ENCODE measurements at places on chromosomes 12 and 14. TPM values are rescaled to one million over a fixed set of nuclear protein-coding genes. Genes with fewer than 3 reads are reported as not detected.

DNA sequence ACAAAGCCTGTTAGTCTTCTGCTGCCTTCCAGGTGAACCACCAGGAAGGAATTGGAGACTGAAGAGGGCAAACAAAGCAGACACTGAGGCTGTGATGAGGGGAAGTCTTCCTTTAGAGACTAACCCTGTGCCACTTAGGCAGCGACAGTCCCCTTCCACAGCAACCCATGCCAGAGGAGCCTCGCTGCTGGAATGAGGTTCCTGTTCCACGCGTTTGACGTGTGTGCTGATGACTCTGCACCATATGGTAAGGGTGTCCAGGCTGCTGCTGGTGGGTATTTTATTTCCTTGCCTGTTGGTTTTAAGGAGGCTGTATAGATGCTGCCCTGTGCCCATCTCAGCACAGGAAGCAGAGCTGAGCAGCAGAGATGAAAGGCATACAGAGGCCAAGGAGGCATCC lies 361.9 kb upstream of the FKBP4 start:
- H3K4me3 ChIP-seq = no peak overlapping the region
- no peaks in the 10 kb centered on the region for H3K27me3 ChIP-seq
- no peak for DNase-seq
- H3K27ac ChIP-seq = no peak overlapping the region
- H3K36me3 ChIP-seq = no peaks in the 10 kb centered on the region
- no peaks in the 10 kb centered on the region for H3K4me1 ChIP-seq

GRCh38 chr14:49971156-49972130 lies 78.6 kb downstream of the ARF6 start:
- H3K27ac ChIP-seq = peak overlapping the region; percentile 97
- no peaks in the 10 kb centered on the region for H3K27me3 ChIP-seq
- peaks cover 36% of the 10 kb centered on the region for H3K4me1 ChIP-seq
- no peaks in the 10 kb centered on the region for H3K36me3 ChIP-seq

DNA sequence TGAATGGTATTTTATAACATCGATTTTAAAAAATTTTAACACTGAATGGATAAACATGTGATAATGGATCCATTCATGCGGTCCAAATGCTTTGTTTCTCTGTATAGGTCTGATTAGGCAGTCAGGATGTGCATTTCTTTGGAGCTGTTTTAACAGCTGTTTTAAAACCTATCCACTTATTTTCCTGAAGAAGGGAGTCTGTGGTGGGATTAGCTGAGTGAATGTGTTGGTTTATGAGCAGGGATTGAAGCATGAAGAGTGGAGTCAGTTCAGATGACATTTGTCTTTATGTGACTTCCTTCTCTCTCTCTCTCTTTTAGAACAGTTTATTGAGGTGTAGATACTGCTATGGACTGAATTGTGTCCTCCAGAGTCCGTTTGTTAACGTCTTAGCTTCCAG lies 37.7 kb downstream of the GLT8D2 start:
- no peaks in the 10 kb centered on the region for H3K27me3 ChIP-seq
- DNase-seq = no peak
- H3K27ac ChIP-seq = no peak overlapping the region
- H3K4me3 ChIP-seq = no peak overlapping the region
- peaks cover 5% of the 10 kb centered on the region for H3K4me1 ChIP-seq
- peaks cover 11% of the 10 kb centered on the region for H3K36me3 ChIP-seq

The C12orf56 gene
- not detected for total RNA-seq

The GMFB gene
- total RNA-seq = 59.1 TPM
